ENCODE measurements at places on chromosomes 11 and 22.
A peak's percentile ranks its signal among the peaks of the same experiment; 100 is the strongest.

DNA sequence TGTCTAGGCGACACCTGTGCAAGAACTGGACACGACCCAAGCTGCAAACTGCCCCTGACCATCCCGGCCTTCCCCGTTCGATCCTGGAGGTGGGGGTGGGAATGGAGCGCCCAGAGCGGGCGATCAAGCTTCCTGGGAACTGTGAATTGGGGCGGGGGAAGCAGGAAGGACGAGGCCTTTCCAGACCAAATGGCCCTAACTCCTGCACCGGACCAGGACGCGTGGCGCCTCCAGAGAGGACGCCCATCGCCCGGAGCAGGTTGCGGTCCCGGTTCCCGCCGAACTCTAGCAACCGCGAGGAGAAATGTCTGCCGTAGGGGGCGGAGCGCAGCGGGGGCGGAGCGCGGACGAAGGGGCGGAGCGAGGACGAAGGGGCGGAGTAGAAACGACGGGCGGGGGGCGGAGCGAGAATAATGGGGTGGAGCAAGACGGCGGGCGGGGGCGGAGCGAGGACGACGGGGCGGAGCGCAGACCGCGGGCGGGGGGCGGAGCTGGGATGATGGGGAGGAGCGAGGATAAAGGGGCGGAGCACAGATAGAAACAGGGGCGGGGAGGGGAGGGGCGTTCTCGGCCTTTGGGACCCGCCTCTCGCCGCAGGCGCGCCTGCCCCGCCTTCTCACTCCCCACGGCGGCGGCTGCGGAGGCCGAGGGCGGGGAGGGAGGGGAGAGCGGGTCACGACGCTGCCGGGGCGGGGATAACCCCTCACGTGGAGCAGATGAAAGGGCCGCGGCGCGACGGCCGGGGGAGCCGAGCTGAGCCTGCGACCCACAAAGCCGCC, at the start of gene ZNRF3:
Gene ZNRF3, plus strand, starts transcription at position 695 of the 779 bp plus-strand sequence. CDS start 195 bp downstream, outside the sequence.
- peak; percentile 85 for DNase-seq

- no peak for DNase-seq
These were observed 140.2 kb upstream of the TIMP3 start for GRCh38 chr22:32661296-32661695.

DNA sequence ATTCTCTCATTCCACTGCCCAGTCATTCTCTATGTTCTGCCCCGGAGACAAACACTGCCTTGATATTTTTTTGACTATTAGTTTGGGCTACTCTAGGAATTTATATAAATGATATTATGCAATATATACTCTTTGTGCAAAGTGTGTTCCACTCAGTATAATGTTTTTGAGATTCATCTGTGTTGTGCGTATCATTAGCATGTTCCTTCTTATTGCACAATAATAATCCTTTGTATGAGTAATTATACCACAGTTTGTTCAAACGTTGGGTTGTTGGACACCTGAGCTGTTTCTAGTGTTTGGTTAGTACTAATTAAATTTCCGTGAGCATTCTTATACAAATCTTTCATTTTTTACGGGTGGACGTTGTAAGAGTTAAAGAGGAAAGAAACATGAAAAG, 390.6 kb downstream of the GUCY1A2 start:
- no peak for DNase-seq

- no peak for DNase-seq
These were observed 5.2 kb downstream of the TRAPPC4 start for GRCh38 chr11:119023741-119024140.

- no peak for DNase-seq
These were observed 1160.5 kb upstream of the CNTN5 start for GRCh38 chr11:97860237-97860636.

DNA sequence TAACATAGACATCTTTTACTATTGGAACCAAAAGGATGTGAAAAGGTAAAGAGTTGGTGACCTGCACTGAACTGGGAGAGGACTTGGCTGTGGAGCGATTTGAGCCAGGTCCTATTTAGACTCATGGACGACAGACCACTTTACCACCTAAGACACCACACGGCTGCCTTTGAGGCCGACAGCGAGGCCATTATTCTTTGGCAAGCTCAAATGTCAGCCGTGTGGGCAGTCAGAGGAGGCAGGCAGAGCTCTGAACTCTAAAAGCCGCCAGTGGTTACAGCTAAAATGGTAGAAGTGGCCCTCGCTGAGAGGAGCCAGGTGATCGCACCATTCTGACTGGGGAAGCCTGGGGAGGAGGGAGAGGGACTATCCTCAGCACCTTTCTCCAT, 50.5 kb downstream of the SCUBE1 start:
- no peak for DNase-seq

- no peak for DNase-seq
These were observed 1.5 kb downstream of the SLC2A11 start for GRCh38 chr22:23859201-23859600.

DNA sequence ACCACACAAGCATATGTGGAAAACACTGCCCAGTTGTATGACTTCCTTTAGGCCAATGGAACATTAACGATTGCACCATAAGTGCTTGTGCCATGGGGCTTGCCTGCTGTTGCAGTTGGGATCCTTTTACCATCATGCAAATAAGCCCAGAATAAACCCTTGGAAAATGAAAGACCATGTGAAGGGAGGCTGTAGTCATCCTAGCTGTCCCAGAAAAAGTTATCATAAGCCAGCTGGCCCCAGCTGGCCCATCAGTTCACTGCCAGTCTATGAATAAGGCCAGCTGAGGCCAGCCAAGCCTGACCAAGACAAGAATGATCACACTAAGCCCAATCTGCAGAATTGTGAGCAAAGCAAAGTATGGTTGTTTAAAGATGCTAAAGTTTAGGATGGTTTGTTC, 253.9 kb upstream of the ARHGAP20 start:
- no peak for DNase-seq
